ENCODE measurements at places on chromosomes 1 and 21.

DNA sequence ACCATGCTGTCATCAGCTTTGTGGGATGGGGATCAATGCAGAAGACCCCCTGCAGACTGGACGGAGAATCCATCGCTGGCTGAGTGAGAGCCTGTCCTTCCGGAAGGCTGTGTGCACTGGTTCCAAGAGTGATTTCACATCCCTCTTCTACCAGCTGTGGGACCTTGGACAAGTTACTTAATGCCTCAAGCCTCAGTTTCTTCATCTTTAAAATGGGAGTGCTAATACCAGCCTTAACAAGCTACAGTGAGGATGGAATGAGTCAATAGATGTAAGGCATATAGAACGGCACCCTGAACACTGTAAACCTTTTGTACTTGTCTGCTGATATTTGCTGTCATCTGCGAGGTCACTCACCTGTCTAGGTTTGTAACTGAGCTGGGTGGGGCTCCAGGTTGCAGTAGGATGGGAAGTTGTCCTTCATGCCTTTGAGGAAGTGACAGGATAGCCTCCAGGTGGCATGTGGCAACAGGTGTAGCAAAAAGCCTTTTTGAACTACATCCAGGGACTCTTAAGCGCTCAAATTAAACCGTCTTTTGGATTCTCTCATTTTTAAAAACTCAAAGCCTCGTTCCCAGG, 27.5 kb downstream of the TMEM51 start:
- DNase-seq: peak; percentile 25

- peak; percentile 18 for DNase-seq
Measured at GRCh38 chr1:112358798-112359408, 37.1 kb upstream of the CTTNBP2NL start.

DNA sequence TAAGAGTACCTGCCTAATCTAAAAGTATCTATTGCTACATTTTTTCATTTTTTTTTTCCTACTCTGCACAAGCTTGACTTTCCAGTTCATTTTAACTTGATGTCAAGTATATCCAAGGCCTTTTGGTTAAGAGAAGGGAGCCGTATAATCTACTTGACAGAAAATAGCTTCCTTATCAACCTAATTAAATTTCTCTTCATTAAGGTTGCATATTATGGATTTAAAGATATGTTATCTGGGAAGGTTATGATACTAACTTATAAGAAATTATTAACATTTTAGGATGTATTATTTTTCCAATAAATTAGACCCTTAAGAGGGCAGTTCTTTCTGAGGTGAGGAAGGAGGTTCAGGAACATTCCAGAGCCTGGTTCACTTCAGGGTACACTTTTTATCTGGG, 83.1 kb upstream of the SGIP1 start:
- no peak for DNase-seq

DNA sequence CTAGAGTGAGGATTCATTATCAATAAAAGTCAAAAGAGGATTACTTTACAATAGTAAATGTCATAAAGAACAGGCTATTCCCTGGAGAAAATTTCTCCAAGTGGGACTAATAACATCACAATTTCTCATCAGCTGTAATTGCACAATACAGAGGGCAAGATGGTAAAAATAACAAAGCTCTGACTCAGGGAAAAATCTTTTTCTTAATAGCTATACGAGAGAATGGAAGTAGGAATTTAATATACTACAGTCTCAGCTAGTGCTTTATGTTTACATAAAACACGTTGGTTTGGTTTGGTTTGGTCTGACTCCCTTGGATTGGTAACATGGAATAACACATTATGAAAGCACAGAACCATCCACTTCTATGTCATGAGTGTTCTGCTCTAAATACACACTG, 397.6 kb downstream of the LRRIQ3 start:
- DNase-seq: no peak

GRCh38 chr1:213864091-213864490, 123.7 kb upstream of the PROX1 start:
- peak; percentile 74 for DNase-seq

DNA sequence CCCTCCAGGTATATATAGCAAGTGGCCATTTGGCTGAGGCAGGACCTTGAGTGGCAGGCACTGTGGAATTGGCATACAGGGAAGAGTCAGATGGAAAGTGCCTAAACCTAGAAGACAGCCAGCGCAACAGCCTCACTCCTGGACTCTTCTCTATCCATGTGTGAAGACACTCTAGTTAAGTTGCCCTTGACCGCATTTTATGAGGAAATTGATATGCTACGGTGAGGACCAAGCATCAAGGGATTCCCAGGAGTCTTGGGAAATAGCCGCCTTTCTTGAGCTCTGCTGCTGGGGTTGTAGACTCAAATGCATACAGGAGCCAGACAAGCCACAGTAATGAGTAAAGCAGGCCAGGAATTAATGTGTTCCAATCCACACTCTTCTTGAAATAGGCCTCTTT, 145.9 kb upstream of the KAZN start:
- no peak for DNase-seq

DNA sequence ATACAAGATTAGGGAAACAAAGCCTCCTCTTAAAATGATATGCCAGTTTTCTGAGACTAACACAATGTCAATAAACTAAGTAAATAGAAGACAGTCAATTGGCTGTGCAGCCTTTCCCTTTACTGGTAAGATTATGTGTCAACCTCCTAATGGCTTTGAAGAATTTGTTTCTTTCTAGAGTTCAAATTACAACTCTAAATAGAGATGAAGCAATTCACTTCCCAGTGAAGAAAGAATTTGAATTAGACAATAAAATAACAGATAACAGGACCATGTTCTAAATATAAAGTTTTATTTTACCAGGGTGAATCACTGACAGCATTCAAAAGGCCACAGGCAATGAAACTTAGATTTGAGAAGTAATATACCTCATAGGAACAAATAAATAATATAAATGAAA, 680.3 kb downstream of the PLA2G4A start:
- DNase-seq: peak; percentile 51

DNA sequence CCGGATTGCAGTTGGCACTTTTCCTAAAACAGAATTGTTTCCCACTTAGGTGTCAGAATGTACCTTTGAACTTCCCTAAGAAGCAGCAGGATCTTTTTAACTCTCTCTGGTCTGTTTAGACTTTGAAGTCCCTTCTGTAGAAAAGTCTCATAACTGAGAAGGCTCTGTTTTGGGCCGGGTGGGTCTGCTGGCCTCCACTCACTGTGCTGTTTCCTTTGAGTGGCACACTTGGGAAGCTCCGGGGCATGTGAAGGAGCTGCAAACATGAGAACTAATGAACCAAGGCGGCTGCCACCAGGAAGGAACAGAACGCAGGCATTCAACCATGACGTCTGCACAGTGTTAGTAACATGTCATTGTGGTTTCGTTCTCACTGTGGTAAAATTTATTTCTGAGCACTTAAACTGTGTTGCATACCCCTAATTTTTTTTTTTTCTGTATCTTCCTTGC, 19.5 kb upstream of the NCMAP start:
- DNase-seq: peak; percentile 45

- no peak for DNase-seq
Measured at GRCh38 chr1:3140437-3140836, 71.4 kb downstream of the PRDM16 start.

DNA sequence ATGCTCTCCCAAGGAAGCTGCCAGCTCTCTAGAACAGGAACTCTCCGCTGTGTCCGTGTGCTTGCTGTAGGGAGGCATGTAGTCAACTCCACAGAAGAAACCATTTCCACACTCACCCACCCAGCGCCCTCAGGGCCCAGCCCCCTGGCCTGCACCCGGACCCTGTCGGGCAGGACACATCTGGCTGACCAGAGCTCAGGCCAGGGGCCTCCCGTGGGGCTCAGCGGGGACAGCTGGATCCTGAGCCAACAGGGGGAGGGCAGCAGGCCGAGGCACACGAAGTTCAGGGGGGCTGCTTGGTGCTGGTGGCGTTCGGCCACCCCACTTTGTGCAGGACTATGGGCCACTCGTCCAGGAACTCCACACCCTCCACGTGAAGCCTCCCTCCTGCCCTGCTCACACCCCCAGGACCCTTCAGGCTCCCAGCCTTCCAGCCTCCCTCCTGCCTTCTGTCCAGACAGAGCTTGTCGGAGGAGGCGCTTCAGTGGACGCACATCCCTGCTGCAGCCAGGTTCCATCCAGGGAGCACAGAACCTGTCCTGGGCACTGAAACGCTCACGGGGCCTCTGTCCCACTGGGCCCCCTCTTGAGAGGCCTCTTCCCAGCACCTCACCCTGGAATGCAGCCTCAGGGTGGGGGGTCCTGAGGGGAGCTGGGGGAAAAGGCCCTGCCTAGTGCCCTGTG, 15.0 kb upstream of the FAAP20 start:
- DNase-seq: no peak

GRCh38 chr1:213538251-213538650, 449.5 kb upstream of the PROX1 start:
- DNase-seq: no peak

- no peak for DNase-seq
Measured at GRCh38 chr1:67672260-67672803, 12.7 kb upstream of the GADD45A start.

GRCh38 chr1:238329671-238330070, 438.9 kb upstream of the ZP4 start:
- no peak for DNase-seq

GRCh38 chr1:113991467-113991997, 12.3 kb downstream of the OLFML3 start:
- peak; percentile 36 for DNase-seq

DNA sequence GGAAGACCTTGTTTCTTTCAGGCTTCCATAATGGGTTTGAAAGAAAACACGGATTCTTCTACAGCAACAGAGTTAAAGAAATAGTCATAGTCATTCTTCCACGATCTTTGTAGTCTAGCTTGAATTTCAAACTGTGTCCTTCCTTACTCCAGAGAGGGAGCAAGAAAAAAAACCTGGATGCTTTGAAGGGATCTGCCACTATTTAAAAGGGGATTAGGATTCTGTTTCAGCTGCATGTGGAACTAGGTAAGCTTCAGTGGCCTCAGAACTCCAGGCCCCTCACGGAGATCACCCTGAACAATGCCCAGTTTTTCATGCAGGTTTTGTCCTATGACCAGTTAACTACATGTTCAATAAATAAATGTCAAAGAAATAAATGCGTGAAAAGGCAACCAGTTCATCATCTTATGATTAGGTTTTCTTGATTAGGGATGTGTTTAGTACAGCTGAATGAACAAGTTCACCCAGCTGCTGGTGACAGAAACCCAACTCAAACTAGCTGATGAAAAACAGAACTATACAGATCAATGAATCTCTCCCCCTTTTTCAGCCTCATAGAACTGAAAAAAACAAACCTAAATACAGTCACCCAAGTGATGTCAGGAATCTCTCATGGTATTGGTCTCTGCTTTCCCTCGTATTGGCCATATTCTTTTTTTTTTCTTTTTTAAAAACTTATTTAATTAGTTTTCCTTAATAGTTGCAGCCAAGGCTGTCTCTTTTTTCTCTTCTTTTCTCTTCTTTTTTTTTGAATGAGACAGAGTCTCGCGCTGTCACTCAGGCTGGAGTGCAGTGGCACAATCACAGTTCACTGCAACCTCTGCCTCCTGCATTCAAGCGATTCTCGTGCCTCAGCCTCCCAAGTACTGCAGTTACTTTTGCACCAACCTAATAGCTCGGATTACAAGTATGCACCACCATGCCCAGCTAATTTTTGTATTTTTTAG, 14.6 kb upstream of the MPZL1 start:
- DNase-seq: no peak

DNA sequence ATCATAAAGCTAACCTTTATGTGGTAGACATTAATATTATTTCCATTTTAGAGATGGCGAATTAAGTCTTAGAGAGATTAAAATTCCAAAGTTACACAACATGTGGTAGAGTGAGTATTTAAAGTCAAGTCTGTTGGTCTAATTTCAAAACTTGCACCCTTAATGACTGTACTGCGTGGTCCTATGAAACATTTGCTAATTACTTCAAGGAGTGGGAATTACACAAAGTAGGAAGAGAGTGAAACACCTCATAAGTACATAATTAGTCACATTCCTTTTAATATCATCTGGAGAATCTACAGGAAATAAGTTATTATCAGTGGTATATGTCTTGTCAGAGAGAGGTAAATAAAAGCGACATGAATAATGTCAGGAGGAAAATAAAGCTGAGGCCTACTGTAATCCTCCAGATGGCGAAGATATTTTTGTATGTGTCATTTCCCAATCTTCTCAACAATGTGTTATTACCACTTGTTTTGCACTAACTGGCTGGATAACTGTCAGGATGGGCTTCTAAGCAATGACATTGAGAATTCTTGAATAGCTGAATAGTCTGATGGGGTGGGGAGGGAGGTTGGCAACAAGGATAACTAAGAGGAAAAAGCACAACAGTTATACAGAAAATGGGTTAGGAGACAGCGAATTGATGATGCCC, 95.5 kb downstream of the TNFSF18 start:
- no peak for DNase-seq

GRCh38 chr1:55524006-55524405, 308.8 kb upstream of the USP24 start:
- no peak for DNase-seq

GRCh38 chr21:26093122-26093521, 77.4 kb downstream of the APP start:
- no peak for DNase-seq

DNA sequence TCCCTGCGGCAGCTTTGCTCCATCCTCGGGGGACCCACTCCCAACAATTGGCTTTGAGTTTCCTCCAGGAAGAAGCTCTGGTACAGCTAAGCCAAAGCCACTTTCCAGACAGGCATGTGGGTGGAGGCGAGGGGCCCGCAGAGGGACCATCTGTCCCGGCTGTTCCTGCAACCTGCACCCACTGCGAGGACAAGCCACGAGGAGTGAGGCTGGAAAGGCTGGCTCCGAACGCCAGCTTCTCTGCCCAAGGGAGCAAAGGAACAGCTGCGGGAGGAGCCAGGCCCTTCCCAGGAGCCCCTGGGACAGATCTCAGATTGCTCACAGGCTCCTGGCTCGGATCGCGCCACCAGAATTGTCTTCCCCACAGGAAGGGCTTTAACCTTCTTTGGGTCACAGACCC, 28.3 kb upstream of the PEF1 start:
- DNase-seq: peak; percentile 98

DNA sequence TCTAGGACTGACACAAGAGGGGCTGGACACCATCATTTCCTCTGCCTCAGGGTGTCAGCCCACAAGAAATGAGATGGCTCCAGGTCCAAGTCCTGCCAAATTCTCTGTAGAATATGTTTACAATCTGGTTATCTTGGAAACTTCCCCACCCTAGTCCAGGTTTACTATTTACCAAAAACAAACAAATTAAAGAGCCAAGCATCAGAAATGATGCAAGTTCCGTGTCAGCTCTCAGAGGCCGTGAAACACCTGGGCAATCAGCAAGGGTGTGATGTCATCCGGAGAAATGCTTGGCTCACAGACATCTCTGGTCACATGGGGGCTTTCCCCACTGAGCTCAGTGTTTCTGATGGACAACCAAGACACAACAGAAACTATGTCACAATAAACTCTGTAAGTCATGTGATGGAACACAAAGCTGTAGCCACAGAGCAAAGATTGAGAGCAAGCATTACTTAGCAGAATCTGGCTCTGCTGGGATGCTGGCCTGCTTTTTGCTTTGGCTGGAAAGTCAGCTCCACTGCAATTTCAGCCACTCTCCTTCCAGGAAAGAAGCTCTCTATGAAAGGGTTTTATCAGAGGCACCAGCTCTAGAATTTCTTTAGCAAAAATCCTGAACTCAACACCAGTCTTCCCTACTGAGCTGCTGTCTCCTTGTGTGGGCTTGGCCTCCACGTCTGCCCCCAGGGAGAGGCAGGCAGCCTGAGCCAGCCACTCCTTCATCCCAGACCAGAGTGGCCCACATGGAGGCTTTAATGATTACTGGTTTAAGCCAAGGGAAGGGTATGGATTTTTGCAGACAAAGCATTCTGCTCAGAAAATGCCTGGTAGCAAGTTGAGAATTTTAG, 55.9 kb downstream of the NENF start:
- DNase-seq: no peak
